Chondrocyte (in vitro differentiated cells): ENCODE measurements at places on chromosomes 4 and X.

GRCh38 chr4:187908731-187909130 is 86.8 kb upstream of the ZFP42 start:
- no peak for DNase-seq

GRCh38 chr4:70839589-70840093 is at the start of gene GRSF1:
Gene GRSF1 (minus strand): TSS chr4:70839890. CDS start chr4:70839827, 63 bp downstream.
- DNase-seq = peak; percentile 97

DNA sequence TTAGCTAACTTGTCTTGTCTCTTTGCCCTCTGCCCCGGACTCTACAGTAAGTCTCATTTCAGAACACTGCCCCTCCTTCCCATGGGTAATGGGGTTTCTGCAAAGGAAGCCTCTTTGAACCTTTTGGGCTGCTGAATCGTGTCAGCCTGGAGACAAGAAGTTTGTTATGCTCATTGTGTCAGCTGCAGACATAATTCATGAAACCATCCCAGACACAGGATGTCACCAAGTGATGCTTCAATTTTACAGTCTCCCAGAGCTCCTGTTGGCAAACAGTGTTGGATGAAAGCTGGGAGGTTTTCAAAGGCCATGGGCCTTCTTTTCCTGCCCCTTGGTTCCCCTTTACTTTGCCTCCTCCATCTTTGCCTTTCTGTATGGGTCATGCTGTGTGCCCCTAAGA is 223.1 kb upstream of the TAPT1 start:
- no peak for DNase-seq

- no peak for DNase-seq
Observed at GRCh38 chr4:44727471-44727870, 1.1 kb upstream of the GNPDA2 start.

DNA sequence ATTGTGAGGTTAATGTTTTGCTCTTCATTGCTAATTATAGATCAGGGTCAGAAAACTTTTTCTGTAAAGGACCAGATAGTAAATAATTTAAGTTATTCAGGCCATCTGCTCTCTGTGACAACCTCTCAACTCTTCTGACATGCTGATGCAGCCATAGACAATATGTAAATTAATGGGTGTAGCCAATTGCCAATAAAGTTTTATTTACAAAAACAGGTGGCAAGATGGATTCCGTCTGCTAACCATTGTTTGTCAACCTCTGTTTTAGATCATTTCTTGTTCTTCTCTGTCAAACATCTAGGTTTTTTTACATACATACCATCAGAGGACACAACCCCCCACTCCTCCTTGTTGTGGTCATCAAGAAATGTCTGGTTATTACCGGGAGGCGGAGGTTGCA is 33.7 kb downstream of the ASB9 start:
- no peak for DNase-seq

DNA sequence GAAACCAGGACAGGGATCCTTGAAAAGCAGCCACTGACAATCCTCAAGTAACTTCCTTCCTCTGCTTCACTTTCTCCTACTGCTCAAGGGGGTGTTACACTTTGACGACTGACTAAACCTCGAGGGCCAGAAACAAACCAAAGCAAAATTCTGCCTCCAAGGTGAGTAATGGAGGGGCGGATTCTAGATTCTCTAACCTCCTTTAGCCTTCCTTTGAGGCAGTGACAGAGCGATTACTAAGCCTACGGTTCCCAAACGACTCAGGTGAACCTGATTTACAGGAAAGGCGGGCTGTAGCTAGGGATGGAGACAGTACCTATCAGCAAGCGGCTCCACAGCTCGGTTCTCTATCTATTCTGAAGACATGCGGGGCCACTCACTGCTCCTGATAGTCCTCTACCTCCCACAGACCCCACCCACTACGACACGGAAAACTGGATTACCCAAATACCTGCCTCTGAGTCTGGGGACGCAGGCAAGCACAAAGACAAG is 487 bp downstream of the TBCK start:
- DNase-seq = no peak

DNA sequence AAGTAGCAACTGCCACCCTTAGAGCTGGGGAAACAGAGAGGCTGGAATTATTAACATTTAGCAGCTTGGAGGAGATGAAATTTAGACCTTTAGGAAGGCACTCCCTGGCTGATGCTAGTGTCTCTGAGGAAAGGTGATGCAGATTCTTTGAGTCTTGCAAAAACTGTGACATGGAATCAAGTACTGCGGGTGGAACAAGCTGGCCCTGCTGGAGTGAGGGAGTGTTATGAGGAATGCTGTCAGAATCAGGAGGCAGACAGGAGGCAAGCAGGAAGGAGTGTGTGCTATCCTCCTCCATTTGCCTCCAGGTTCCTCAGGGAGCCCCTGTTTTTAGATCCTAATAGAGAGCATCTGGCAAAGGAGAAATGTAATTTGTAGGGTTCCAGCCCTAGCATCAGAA is 391.7 kb upstream of the PITX2 start:
- DNase-seq = no peak

GRCh38 chr4:139300431-139301112 is 733 bp upstream of the NAA15 start:
- DNase-seq = no peak

DNA sequence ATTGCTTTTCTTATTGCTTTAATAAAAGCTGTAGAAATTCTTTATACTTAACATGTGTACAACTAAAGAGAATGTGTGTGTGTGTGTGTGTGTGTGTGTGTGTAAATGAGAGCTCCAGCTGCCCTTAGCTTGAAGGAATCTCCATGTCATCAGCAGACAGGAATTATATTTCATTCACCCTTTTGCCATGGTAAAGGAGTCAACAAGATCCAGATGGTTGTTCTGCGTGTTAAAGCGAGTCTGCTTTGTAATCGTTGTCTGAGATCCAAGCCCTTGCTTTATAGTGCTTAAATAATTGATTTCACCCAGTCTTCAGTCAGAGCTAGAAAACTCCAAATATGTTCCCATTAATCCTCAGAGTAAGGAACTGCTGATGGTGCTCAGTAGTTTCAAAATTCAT is 285.5 kb downstream of the PDGFC start:
- no peak for DNase-seq

DNA sequence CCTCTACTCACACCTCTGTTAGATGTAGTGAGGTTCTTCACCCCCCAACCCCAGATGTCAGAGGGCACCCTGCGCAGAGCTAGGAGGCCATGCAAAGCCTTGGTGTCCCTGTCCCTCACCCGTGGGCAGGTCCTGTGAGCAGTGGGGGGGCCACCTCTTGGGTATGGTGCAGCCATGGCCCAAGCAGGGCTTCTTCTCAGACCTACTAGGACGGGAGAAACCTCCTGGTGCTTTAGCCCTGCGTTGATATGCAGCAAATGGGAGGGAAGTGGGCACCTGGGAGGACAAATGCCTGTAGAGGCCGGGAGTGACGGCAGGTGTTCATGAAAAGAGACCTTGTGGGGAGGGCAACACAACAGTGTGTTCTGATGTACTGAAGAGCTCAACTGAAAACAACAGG is 38.5 kb upstream of the MSANTD1 start:
- peak; percentile 65 for DNase-seq

DNA sequence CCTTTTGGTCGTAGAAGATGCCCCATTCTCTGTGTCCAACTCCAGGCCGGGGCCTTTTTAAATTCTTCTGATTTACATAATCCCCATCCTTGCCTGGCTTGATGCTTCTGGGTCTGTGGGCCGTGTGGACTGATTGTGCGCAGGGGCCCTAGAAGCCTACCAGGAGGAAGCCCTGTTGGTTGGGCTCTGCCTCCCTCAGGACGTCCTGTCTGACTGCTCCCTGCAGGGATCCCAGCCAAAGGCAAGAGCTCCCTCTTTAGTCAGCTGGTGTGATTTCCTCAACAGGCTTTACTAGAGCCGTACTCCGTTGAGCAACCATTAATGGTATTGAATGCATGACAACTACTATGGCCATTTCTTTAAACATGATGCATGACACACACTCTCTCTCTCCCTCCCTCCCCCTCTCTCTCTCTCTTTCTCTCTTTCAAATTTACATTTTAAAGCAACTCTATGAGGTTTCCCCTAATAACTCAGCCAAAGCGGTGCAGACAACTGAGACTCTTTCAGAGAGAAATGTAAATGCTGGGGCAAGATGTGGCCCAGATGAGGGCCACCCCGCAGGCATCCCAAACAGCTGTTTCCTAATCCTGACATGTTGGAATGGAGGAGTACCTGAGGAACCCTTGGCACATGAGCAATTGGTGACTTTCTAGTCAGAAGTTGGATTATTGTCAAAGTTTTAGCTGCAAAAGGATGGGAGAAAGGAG is 117.3 kb downstream of the DRD5 start:
- DNase-seq = no peak

- no peak for DNase-seq
Observed at GRCh38 chr4:158597879-158598596, 73.6 kb downstream of the C4orf46 start.

- no peak for DNase-seq
Observed at GRCh38 chrX:9569876-9570301, 105.0 kb downstream of the TBL1X start.

- DNase-seq = no peak
Observed at GRCh38 chr4:76780781-76781697, 116.9 kb downstream of the SOWAHB start.

- no peak for DNase-seq
Observed at GRCh38 chr4:114444211-114444610, 154.4 kb upstream of the UGT8 start.

- DNase-seq = no peak
Observed at GRCh38 chr4:183871581-183871980, 33.5 kb upstream of the STOX2 start.

GRCh38 chr4:15153662-15154061 is 151.4 kb downstream of the CPEB2 start:
- DNase-seq = no peak

GRCh38 chr4:118784776-118785175 is 51.1 kb downstream of the SEC24D start:
- no peak for DNase-seq

DNA sequence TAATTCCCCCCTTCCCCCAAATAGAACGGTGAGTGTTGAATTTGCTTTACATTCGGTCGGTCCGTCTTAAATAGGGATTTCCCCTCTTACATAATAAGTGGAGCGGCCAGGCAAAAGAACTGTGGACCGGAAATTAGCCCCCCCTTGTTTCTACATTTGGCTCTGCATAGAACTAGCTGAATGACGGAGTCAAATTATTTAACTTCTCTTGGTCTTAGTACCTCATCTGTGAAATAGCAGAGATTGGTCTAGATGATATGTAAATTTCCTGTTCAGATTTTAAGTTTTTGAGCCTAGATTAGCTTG is 1.3 kb downstream of the SPATA18 start:
- no peak for DNase-seq

DNA sequence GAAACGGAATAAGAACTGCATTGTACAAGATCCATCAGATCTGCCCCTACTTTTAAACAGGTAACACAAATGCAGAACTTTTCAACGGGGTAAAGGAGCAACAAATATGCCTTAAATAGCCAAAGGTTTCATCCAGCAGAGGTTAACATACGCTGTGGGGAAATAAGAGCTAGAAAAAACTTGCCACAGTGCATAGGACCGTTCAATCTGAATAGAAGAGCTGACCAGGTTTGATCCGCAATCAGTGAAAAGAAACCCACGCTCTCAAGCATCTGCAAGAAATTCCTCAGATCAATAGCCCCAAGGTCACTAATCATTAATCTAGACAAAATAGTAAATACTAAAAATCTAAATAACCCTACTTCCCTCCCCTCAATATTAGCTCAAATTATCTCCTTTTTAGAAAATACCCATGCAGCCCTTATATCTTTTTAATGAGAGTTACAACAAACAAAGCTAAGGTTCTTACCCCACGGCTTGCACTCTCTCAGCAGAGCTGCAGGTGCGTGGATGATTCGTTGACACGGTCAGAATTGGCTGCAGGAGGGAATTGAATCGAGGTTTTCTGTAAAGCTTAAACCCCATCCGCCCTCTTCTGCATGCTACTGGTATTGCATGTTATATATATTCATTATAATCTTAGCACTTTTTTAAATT is at the start of gene TLR10:
Gene TLR10, minus strand, starts transcription at position 539 of the 657 bp plus-strand sequence. CDS start 7,400 bp downstream, outside the sequence.
- DNase-seq = no peak

DNA sequence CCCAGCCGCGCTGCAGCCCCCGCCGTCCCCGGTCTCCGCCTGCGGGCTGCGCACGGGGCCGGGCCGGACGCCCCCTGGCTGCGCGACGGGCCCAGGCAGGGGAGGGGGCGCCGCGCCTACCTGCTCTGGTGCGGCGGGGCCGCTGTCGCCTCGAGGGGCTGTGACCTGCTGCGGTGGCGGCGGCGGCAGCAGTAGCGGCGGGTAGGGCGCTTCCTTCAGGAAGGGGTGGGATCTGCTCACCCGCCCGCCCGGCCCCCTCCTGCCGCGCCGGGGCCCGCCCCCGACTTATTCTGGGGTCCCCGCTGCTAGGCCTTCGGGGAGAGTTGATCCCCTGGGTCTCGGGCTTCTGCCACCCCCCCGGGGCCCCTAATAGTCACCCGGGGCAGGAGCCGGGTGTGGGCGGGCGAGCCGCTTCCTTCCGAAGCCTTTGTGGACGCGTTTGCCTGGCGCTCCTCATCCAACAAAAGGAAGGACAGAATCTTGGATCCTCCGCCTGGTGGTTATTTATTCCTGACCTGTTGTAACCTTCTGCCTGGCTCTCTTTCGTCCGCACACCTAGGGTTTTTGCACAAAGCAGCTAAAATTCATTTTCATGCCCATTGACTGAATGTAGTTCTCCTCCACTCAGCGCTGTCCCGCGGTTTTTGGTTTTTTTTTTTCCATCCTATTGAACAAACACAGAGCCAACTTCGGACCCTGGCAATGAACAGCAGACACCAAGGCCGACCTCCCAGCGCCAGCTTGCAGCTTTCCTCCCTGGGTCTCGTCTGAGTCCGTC is at the start of gene TMEM150C:
Gene TMEM150C, minus strand, starts transcription at position 203 of the 778 bp plus-strand sequence. CDS start 57,331 bp downstream, outside the sequence.
- DNase-seq = no peak

- no peak for DNase-seq
Observed at GRCh38 chrX:77622672-77623071, 163.3 kb downstream of the ATRX start.

GRCh38 chrX:57286507-57287251 is at the start of gene FAAH2:
Gene FAAH2 (plus strand): TSS chrX:57286706. CDS start chrX:57286826, 120 bp downstream.
- DNase-seq = no peak

GRCh38 chrX:16559206-16559619 is 90.7 kb upstream of the S100G start:
- DNase-seq = no peak

DNA sequence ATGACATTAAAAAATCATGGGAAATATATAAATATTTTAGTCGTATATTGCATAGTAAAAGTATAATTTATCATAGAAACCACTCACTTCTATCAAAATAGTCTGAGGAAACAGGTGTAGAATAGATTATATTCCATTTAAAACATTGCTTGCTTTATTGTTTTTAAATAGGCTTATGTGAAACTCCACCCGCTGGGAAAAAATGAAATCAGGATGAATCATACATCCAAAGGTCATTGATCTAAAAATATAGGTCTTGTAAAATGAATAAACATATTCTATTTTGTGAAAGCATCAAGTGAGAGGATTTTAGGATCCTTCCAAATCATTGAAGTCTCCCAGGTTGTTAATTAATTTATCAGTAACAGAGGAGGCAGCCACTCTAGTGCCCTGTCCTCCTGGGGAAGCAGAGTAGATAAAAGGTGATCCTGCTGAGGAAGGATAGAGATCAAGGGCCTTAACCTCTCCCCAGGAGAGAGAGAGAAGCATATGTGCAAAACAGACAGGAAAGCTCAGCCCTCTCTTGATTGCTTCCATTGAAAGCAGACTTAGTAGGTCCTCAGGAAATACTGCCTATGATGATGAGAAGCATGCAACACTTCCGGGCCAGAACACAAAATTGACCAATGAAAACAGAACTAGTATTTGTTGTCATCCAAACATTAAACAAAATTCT is 96.8 kb upstream of the MAP9 start:
- DNase-seq = no peak

- DNase-seq = no peak
Observed at GRCh38 chr4:23001478-23001877, 308.7 kb downstream of the GBA3 start.
